Lung (tissue), 17 donors: ENCODE measurements at places on chromosomes 4 and X.
A peak's percentile ranks its signal among the peaks of the same experiment; 100 is the strongest.

DNA sequence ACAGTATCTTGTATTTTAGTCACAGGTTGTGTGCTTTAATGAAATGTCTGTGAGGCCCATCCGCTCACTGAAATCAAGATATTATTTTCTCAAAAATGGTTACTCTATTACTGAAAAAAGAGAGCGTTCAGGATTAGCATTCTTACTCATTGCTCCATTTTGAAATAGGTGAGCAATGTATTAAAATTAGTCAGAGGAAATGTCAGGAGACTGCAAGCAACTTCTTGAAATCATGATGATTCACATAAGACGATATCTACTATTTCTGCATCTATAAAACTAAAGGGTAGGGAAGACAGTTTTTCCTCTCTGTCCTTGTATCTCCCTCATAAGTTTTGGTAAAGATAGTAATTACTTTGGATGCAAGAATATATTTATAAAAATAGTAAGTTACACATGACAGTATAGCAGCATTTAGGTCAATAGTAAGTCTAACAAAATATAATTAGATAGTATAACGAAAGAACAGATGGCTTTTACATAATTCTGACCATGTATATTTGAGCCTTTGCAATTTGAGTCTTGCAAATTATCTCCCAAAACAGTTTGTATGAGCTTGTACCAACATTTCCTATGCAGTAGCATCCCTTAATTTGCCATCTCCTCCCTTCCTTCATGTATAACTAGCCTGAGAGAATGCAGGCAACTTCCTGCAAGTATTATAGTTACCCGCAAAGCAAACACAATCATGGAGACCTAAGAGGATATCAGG lies 937.8 kb downstream of the PCDH7 start:
- no peak for DNase-seq

DNA sequence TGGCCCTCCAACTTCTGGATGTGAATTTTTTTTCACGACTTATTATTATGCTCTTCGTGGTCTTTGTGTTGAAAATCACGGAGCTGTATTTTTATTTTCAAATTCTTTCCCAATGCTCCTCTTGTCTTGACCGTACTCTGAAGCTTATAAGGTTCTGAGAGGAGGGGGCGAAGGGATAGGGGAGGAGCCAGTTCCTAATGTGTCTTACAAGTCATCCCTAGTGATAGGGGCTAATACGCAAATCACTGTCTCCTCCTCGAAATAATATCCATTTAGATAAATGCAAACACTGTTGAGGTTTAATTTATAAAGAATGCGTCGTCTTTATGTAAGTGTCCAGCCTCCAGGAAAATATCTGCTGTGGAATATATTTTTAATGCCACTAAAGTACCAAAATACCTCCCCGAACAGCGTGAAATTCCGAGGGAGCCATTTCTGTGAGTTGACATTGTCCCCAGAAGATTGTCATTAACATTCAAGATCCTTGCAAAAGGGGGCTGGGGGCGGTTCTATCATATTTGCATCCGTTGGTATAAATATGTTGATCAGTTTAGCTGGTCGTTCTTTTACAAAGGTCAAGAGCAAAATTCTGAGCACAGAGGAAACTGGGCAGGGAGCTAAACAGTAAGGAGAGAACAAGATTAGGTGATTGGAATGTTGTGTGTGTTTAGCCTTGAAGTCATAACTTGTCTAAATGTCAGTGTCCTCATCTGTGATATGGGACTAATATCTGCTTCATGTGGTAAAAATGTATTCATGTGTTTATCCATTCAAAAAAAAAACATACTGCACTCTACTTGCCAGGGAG lies 3.7 kb upstream of the FAT1 start:
- peak; percentile 37 for DNase-seq

- no peak for DNase-seq
Observed at GRCh38 chrX:136823175-136823574, 42.4 kb upstream of the ARHGEF6 start.

DNA sequence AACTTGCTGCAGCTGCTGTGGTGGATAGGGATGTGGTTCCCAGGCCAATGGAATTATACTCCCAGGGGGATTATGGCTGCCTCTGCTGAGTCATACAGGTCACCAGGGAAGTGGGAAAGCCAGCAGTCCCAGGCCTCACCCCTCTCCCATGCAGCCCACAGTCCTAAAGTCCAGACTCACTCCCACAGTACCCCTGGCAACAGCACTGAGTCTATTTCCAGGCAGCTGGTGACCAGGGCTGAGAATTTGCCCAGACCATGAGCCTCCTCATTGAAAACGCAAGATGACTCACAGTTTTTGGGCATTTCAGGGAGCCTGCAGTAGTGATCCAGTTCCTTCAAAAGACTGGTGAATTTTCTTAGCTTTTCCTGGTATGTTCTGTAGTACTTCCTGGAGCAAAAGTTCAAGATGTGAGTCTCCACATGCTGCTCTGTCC lies 137.6 kb downstream of the NPNT start:
- no peak for DNase-seq

DNA sequence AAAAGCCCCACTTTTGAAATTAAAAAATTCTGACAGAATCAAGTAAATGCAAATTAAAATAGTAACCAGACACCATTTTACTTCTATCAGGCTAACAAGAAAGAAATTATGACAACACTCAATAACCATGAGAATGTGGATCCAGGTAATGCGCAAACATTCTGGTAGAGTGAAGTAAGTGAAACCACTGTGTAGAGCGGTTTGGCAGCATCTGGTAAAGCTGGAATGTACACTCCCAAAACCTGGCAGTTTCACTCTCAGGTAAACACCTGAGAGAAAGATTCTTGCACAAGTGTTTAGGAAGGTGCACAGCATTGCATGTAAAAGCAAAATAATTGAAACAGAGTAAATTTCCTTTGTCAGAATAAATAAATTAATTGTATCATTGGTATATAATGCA lies 81.8 kb downstream of the TRIML1 start:
- peak; percentile 35 for DNase-seq

DNA sequence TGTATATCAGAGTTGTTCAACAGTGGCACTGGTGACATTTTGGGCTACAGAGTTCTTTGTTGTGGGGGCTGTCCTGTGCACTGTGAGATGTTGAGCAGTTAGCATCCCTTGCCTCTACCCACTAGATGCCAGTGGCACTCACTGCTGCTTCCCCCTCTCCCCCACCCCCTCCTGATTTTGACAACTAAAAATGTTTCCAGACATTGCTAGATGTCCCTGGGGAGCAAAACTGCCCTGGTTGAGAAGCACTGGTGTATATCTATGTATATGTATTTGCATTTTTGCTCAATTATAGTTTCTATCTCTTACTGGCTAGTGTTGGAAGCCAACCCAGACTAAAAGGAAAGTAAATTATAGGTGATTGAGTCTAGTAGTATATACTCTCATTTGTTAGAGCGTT lies 2.4 kb downstream of the TMEM131L start:
- DNase-seq: no peak

DNA sequence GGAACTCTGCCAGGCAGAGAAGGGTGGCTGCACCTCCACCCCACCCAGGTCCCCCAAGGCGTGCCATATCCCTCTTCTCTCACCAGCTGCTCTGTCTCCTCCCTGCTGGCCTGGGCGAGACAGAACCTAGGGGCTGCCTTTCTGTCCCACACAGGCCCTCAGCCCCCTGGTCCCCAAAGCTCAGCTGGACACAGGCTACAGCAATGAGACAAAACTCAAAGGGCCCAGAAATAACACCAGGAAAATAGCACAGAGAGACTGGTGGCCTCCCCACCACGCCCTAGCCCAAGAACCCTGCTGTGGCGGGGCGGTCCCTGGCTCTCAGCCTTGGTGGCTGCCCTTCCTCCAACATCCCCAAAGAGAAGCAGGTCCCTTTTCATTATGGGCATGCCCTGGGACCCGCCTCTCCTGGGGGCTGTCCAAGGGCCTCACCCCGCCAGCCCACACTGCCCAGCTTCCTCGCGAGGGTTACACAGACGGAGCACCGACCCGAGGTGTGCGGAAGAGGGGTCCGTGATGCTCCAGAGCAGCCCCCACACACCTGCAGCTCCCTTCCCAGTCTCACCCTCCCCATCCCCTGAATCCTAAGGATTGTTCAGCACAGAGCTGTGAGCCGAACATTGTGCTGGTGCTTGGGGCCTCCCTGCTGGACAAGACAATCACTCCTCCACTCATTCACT lies 67.7 kb upstream of the HMX1 start:
- DNase-seq: peak; percentile 29

GRCh38 chr4:181959121-181959520 lies 284.1 kb upstream of the TENM3 start:
- no peak for DNase-seq

- no peak for DNase-seq
Observed at GRCh38 chr4:10085828-10086505, 30.6 kb downstream of the WDR1 start.

GRCh38 chrX:132119283-132119682 lies 8.5 kb downstream of the FRMD7 start:
- no peak for DNase-seq

DNA sequence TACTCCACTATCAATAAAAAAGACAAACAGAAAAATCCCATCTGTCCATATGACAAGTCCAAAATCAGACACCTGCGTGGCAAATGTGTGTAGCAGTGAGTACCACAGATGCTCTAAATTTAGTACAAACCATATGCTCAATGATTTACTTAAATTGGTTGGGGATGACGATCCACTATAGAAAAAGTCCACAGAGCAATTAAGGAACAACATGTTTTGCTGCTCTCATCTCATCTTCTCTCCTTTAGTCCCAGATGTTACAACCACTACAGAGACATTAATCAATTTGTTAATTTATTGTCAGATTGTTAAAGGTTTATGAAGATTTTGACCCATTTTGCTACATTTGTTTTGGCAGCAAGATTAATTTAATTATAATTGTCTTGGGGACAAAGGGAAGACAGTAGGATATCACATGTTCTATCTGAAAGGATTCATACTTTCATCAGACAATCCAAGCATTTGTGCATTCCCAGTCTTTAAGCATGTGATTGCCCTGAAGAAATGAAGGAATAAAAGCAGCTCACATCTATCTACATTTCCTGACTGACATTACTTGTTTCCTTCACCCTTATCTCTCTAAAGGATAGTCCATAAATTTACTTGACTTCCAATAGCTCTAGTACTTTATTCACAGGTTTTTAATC lies 2268.1 kb downstream of the PCDH7 start:
- no peak for DNase-seq

GRCh38 chr4:140719022-140719421 lies 37.2 kb downstream of the TBC1D9 start:
- DNase-seq: no peak

- DNase-seq: no peak
Observed at GRCh38 chrX:109626637-109627036, 1.7 kb upstream of the KCNE5 start.

DNA sequence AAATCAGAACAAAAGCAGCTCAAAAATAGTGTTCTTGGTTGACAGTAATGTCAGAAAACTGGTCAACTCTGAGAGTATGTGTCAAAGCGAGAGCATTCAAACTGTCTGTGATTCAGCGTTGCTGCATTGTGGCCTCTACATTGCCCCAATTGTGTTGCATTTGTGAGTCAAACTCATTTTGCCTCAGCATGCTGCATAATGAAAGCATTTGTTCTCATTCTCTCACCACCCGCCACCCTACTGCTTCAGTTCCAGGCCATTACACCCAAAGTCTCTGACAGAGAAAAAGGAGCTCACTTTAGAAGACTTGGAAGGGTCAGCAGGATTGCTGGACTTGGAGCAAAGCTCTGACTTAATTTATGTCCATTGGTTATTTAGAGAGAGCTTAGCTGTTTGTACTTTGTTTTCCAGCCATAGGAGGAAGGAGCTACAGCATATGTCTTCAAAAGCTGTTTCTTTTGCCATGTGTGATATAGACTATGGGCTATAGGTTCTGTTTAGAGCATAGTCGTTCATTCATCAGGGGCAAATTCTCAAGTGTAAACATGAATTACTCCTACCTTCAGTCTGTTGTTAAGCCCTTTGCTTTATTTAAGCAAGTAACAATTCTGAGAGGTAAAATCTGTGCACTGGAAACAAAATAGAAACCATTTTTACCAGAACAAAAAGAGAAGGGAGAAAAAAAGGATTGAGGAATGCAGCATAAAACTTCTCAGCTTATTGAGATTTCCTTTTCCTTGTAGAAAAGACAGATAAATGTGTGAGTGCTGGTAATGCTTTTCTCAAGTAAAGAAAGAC lies 153.4 kb upstream of the ANK2 start:
- no peak for DNase-seq

- DNase-seq: peak; percentile 78
Observed at GRCh38 chr4:186839122-186840037, 115.7 kb upstream of the FAT1 start.

- no peak for DNase-seq
Observed at GRCh38 chr4:176309772-176310171, 10.0 kb upstream of the SPCS3 start.

- DNase-seq: no peak
Observed at GRCh38 chrX:105752338-105752956, 69.9 kb upstream of the NRK start.

GRCh38 chrX:31384471-31384870 lies 312.6 kb upstream of the FTHL17 start:
- DNase-seq: no peak

DNA sequence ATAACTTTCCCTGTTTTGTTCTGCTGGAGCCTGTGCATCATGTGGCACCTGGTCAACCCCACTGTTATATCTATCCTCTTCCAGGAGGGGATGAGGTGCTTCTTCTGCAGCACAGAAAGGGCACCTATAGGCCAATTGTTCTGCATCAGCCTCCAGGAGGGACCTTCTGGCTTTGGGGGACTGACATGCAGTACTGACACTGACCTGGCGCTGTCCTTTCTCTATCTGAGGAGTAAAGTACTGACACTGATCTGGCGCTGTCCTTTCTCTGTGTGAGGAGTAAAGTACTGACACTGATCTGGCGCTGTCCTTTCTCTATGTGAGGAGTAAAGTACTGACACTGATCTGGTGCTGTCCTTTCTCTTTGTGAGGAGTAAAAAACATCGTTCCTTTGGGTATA lies 498.4 kb downstream of the PACRGL start:
- no peak for DNase-seq

DNA sequence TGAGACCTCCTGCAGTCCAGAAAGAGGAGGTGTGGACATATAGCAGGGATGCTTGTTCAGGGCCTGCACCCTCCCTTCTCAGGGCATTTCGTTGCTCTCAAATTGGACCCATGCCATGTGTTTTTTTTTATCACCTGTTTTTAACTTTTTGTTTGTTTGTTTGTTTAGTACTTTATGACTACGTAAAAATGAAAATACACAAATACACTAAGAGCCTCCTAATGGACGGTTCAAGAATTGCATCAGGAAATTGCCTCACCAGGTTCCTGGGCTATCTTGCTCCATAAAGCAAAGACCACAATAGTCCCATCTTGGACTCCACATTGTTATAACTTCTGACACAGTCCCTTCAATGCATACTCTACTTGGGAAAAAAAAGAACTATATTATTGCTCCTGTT lies 1685.9 kb upstream of the TENM3 start:
- no peak for DNase-seq

GRCh38 chr4:123659262-123659661 lies 262.7 kb downstream of the SPRY1 start:
- no peak for DNase-seq
